Activated T-helper 1 cell treated with anti-CD3 and anti-CD28 coated beads, Interleukin-2, amount 50 U/mL, for 16 hours (primary cell): ENCODE measurements at places on chromosomes 13 and 19.

DNA sequence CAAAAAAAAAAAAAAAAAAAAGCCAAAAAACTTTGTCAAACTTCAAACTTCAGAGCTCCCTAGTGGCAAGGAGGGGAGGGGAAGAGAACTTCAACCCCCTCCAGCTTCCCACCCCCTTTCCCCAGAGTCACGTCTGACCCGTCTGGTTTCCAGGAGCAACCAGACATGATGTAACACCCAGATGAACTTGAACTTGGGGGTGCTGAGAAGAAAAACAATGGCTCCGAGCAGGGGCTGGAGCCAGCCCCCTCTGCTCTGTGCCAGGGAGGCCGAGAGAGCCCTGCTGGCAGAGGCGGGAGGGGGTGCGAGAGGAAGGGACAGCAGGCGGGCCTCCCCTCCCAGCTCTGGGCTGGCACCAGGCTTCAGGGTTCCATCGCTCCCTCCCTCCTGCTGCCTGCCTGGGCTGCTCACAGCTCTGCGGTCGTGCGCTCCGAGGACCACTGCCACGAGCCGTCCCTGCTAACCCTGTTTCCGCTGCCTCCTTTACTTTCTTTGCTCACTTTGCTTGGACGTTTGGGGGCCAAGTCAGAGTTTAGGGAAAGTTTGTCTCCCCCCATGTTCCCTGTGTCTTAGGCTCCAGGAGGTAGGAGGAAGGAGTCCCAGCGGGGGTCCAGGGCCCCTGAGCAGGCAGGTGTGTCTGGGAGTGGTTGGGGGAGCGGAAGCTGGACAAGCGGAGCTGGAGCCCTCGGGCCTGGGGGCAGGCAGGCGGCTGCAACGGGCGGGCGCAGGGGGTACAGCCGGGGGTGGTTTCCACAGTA, 11.1 kb downstream of the LYL1 start:
- no peak for DNase-seq

- no peak for DNase-seq
Observed at GRCh38 chr13:36059321-36059720, 71.9 kb downstream of the DCLK1 start.

DNA sequence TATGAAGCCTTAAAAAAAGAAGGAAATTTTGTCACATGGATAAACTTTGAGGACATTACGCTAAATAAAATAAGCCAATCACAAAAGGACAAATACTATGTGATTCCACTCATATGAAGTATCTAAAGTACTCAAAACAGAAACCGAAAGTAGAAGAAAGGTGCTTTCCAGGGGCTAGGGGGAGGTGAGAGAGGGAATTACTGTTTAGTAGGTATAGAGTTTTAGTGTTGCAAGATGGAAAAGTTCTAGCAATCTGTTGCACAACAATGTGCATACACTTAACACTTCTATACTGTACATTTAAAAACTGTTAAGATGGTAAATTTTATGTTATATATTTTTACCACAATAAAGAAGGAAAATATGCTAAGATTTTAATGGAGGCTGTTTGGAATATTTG, 83.0 kb downstream of the POLR1D start:
- no peak for DNase-seq

- DNase-seq = no peak
Observed at GRCh38 chr19:1671716-1672037, 19.3 kb upstream of the TCF3 start.
